ENCODE measurements at places on chromosomes 5 and 9. TPM values are rescaled to one million over a fixed set of nuclear protein-coding genes. Genes with fewer than 3 reads are reported as not detected.

GRCh38 chr9:130668659-130669058, 4.3 kb downstream of the PRDM12 start:
- DNase-seq = no peak

DNA sequence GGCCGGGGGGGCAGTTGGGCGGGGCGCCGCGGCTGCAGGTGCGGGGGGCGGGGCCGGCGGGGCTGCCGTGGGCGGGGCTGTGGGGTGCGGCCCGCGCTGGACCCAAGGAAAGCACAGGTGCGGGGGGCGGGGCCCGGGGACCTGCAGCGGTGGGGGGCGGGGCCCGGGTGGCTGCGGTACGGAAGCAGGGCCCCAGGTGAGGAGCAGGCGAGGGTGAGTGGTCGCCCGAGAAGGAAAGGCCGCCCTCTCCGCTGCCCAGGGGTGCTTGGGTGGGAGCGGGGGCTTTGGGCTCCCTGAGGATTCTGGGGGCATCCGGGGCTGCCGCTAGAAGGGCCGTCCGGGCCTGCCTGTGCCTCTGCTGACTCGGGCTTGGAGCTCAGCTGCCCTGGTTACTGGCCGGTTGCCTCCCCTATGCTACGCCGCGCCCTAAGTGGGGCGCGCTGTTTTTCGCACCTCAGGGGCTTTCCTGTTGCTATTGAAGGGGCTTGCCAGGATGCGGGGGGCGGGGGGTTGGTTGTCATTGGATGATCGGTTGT, 767 bp downstream of the RALGPS1 start:
- no peak for DNase-seq

- no peak for DNase-seq
Measured at GRCh38 chr9:120344230-120344629, 235.7 kb downstream of the CDK5RAP2 start.

DNA sequence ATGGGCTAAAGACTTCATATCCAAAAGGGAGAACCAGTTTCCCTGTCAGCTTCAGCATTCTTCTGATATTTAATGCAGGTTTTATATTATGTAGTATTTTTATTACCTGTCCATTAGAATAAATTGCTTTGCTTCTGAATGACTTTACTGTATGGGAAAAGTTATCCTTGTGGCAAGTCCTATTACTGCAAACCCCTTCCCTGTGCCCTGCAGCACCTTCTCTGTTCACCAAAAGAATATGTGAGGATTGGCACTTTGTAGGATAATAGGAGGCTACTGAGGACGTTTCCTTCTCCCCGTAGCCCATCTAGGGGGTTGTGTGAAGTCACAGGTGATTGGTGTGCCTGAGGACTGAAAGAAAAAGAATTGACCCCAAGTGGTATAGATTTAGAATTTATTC, 296.1 kb downstream of the KDM4C start:
- DNase-seq = no peak

GRCh38 chr5:124229352-124229751, 517.1 kb downstream of the ZNF608 start:
- no peak for DNase-seq

DNA sequence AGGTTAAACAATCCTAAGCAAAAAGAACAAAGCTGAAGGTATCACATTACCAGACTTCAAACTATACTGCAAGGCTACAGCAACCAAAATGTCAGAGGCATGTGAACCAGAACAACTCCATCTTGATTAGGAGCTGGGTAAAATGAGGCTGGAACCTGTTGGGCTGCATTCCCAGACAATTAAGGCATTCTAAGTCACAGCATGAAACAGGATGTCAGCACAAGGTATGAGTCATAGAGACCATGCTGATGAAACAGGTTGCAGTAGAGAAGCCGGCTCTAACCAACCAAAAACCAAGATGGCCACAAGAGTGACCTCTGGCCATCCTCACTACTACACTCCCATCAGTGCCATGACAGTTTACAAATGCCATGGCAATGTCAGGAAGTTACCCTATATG, 252.0 kb downstream of the RASEF start:
- DNase-seq = no peak

GRCh38 chr5:97000391-97000790, 64.5 kb downstream of the LNPEP start:
- no peak for DNase-seq

GRCh38 chr5:79070350-79070667, 742 bp downstream of the BHMT2 start:
- DNase-seq = no peak

DNA sequence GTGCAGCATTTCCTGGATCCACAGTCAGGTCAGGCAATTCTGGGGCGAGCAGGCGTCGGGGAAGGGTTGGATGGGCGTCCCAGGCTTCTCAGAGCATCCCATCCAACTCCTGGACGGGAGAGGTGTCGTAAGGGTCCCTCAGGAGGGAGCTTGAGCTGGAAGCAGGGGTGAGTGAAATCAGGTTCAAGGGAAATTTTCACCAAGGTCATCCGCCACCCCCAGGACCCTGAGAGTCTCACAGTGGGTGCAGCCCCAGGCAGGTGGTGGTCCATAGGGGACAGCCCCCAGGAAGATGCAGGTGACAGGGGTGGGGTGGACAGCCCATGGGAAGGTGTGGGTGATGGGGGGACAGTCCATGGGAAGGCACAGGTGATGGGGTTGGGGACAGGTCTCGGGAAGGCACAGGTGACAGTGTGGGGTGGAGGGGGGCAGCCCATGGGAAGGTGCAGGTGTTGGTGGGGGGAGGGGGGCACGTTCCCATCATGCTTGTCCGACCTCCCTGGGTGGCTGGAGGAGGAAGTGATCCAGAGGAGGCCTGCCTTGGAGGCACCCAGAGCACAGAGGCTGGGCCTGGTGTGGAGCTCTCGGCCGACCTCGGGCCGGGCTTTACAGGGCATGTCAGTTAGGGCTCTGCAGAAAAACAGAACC, 48.9 kb downstream of the AHRR start:
- DNase-seq = no peak

DNA sequence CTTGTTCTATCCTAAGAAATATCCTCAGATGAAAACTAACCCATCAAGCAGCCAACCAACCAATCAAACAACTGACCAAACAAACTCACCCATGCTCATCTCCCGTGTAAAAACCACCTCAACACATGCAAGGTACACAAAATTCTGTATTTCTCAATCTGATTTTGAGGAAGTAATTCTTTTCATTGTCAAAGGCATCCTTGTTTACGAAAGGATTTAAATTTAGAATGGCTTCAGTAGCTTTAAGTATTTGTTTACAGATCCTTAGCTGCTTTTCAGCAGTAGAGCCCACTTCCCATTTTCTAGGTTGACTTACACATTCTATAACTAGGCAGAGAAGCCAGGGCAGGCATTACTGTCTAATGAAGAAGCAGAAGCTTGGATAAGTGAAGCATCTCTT, 78.6 kb downstream of the NTRK2 start:
- no peak for DNase-seq

GRCh38 chr5:67623078-67623477, 426.5 kb upstream of the CD180 start:
- DNase-seq = no peak

DNA sequence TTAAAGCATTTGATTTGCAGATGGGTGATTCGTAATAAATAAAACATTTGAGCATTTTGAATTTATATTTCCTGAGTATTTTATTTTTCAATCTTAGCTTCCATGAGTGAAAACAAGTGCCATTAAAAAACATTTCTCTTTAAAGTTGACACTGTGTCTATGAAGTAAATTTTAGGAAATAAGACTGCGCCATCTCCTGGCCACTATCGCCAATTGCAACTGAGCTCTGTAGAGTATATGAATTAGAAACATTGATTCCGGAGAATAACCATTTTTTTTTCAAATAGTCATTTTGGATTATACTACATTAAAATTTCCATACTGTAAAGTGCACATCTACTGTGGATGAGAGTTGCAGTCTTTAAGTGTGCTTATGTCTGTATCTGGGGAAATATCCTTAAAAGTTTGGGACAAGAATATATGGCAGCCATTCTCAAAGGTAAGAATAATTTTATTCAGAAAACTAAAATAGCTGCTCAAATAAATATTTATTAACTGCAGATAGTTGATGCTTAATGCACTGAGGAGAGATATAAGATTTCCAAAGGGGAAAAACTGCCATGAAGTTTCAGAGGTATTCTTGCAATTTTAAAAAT, 5.9 kb downstream of the DMRTA1 start:
- no peak for DNase-seq

DNA sequence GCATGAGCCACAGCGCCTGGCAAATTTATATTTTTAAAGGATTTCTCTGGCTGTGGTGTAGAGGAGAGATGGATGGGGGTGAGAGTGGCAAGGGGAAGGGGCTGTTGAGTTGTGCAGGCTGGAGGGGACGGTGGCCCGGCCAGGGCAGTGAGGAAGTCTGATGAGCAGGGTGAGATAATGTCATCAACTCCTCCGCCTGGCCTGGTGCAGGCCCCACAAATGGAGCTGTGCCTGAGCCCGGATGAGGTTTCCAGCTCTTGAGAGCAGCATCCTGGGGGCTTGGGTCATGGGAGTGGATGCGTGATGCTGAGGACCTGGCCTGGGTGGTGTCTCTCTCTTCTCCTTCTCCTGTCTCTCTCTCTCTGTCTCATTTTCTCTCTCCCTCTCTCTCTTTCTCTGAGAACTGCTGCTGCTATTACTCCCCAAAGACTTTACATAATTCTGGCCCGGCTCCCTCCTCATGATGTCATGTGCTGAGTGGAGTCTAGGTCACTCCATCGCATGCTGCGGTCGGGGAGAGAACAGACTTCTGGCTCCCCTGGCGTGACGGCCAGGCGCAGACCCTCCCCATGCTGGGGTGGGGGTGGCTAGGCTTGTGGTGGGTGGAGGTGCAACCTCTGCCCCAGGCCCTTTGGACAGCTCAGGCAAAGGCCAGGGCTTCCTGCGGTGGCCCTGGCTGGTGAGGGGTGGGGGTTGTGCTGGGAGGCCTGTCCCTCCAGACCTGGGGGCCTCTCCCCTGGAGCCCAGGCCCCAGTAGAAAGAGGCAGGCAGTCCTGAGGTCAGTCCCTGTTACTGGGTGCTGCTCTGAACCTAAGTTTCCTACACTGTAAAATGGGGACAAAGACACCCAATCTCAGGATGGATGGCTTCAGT, 26.4 kb downstream of the FGF18 start:
- DNase-seq = peak; percentile 69

DNA sequence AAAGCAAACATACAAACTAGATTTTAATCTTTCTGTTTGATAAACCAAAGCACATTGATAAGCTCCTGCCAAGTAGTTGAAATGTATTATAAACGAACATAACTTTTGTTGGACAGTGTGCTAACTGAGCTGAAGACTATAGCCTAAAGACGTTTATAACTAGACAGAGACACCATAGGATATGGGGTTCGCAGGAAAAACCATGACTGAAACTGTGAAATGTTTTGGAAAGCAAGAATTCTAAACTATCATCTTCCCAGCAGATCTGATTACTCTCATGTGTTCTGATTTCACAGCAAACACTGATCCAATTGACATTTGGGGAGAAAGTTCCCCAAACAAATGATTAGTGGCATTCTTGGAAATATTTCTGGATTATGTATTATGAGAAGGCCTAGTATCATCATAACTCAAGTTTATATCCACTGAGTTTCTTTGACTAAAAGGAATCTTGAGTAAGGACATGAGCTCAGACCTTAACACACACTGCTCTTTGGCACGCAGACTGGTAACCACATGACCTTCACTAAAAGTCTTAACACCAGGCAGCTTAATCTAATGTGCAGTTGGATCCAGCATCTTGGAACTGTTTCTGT, 375.2 kb downstream of the ZNF608 start:
- no peak for DNase-seq

DNA sequence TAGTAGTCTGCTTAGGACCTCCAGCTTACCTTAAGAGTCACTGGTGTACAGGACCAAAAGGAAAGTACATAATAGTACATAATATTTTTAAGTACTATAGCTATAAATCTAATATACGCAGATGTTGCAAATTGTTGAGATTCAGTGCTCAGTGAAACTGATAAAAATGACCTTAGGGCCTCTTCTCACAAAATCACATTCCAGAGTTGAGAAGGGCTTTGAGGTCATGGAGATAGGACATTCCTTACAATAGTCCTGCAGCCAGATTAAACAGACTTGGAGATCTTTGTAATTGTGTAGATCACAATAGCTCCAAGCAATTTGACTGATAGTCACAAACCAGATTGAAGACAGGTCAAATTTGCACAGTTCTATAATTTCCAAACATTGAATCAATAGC, 37.7 kb upstream of the PCSK1 start:
- no peak for DNase-seq

DNA sequence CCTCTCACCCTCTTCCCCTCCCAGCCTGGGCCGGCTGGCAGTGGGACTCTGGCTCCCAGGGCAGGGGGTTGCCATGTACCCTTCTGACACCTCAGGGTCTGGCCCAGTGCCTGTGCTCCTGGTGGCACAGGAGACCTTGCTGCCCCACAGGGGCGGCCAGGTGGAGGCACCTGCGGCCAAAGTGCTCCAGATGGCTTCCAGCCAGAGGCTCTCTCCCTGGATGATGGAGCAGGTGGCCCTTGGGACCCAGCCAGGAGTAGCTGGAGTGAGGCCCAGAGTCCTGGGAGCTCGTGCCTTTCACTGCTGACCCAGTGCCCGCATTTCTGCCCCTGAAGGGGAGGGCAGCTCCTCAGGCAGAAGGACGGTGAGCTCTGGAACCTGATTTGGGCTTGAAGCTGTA, 87.3 kb downstream of the NTNG2 start:
- no peak for DNase-seq

GRCh38 chr5:95631991-95632675, 12.2 kb downstream of the GPR150 start:
- DNase-seq = no peak

GRCh38 chr5:58056546-58056945, 403.3 kb downstream of the PLK2 start:
- DNase-seq = no peak

DNA sequence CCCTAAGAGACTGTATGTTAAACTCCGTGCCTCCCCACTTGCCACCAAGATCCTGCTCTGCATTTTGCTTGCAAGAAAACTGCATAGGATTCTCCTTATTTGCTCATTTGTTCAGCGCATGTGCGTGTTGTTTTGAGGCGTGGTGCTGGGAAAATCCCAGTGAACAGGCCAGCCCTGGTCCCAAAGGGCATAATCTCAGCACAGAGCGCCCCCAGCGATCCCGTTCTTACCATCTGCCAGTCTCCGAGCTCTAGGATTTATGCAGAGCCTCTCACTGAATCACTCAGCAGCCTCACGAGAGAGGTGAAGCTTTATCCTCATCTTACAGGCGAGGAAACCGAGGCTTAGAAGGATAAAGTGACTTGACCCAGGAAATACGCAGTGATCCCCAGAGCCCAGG, 11.5 kb downstream of the PRRX2 start:
- DNase-seq = no peak

DNA sequence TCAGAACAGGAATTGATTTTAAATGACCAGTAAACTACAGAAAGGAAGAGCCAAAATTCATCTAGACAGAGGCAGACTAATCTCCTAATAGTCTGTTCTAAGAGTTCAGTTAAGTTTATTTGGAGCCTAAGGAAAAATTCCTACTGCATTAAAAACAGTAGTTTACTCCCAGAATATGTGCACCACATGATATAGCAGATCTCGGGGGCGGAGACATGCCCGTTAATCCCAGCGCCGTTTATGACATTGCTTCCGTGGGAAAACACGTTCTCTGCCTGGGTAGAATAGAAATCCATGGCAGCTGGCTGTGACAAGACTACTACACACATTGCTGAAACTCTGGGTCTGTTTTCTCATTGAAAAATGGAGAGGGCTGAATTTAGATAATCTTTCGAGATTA, 11.4 kb downstream of the HABP4 start:
- no peak for DNase-seq

The PALM2AKAP2 gene
- 1.3 TPM for polyA plus RNA-seq

The GRXCR2 gene
- not detected for polyA plus RNA-seq

The CDH18 gene
- polyA plus RNA-seq = 0.06 TPM

The GPR150 gene
- polyA plus RNA-seq = 0.73 TPM

The ITK gene
- polyA plus RNA-seq = 1.6 TPM

The MEIKIN gene
- not detected for polyA plus RNA-seq

The FAM120AOS gene
- 49.2 TPM for polyA plus RNA-seq

Measured in urinary bladder (tissue), 4 donors.